GM19239 (cell line): ENCODE measurements at places on chromosomes 2 and 18.

GRCh38 chr2:156896294-156896693 lies 361.2 kb upstream of the GALNT5 start:
- peak; percentile 3 for DNase-seq

DNA sequence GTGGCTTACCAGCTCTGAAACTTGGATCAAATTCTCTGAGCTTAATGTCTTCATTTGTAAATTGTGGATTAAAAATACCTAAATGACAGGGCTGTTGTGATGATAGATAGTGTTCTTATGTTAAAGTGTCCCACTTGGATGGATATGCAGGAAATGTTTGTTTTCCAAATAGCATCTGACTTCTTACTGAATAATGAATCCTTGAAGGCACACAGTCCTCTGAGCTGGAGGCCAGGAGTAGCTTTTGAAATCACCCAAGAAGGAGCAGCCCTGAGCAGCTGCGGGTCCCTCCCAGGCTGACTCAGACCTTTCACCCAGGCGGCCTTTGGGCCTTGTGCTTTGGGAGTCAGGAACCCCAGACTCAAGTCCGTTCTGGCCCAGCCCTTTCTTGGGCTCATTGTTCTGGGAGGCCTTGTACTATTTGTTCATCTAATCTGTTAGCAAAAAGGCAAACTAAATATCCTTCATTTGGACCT lies 173.0 kb upstream of the GATA6 start:
- DNase-seq: no peak

DNA sequence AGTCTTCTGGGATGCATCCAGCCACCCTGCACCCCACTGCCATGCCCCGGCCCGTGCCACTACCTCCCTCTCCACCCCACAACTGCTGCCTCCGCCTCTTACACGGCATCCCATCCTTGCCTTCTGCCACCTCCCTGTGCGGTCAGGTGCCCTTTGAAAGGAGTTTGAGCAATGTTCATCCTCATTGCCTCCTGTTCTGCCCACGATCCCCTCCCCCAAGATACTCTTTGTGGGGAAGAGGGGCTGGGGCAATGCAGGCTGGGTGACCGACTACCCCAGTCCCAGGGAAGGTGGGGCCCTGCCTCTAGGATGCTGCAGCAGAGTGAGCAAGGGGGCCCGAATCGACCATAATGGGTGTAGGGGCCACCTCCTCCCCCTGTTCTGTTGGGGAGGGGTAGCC lies 8.4 kb downstream of the MFSD2B start:
- DNase-seq: no peak

- no peak for DNase-seq
Measured at GRCh38 chr2:121625953-121626352, 23.3 kb downstream of the CLASP1 start.

GRCh38 chr18:27520401-27520800 lies 335.3 kb upstream of the CHST9 start:
- no peak for DNase-seq
